ENCODE measurements at places on chromosomes 4 and X. TPM values are rescaled to one million over a fixed set of nuclear protein-coding genes. Genes with fewer than 3 reads are reported as not detected.
A peak's percentile ranks its signal among the peaks of the same experiment; 100 is the strongest.

DCK gene
- total RNA-seq: 12.0 TPM

DNA sequence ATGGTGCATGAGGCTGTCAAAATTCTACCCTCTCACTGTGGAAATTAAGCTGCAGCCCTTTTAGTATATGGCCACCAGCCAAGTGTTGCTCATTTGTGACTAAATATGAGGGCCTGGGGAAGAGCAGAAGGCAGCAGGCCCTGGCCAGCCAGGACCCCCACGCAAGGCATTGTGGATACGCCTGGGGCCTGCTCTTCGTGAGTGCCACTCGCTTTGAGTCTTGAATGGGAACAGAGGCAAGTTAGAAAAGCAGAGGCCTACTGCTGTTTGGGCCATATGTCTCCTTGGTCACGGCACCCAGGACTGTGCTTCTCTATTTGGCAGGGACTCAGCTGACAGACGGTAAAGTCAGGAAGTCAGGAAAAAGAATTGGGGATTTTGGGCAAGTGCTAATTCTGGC lies 10.9 kb downstream of the RTL5 start:
- DNase-seq: no peak

KLF8 gene
- total RNA-seq: 1.5 TPM

- peak; percentile 29 for DNase-seq
These were observed 178.4 kb upstream of the NWD2 start for GRCh38 chr4:37066159-37066558.

DNA sequence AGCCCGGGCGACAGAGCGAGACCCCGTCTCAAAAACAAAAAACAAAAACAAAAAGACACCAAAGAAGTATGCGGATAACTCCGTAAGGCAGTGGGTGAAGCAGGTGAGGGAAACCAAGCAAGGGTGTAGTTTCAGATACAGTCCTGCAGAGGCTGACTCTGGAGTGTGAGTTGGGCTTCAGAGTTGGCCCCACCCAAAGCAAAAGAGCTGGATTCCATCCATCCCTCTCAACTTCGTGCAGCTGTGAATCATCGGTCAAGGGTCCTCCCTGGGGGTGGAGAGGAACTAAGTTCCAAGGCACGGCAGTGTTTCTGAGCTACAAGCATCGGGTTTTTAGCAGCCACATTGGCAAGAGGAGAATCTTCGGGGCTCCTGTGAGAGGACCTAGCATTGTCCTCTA lies 43.9 kb upstream of the FAM9A start:
- DNase-seq: no peak

- no peak for DNase-seq
These were observed 86.0 kb downstream of the SCD5 start for GRCh38 chr4:82712561-82712960.

GRCh38 chrX:139702658-139703057 lies 5.3 kb downstream of the MCF2 start:
- DNase-seq: no peak

SPARCL1 gene
- total RNA-seq: not detected

GRCh38 chrX:109707319-109707718 lies 25.7 kb downstream of the ACSL4 start:
- DNase-seq: no peak

TCEAL6 gene
- total RNA-seq: not detected

TEX13B gene
- not detected for total RNA-seq

GRCh38 chr4:1285790-1286553 lies 3.7 kb upstream of the MAEA start:
- no peak for DNase-seq

CXCL10 gene
- total RNA-seq: 0.08 TPM

- peak; percentile 40 for DNase-seq
These were observed 307 bp upstream of the ATRX start for GRCh38 chrX:77786365-77786680.

- DNase-seq: no peak
These were observed 30.5 kb downstream of the FGF2 start for GRCh38 chr4:122857160-122857559.

GRCh38 chr4:81844717-81845116 lies 373.0 kb upstream of the RASGEF1B start:
- peak; percentile 93 for DNase-seq

- no peak for DNase-seq
These were observed 107.9 kb downstream of the ZNF827 start for GRCh38 chr4:145830699-145831098.

DNA sequence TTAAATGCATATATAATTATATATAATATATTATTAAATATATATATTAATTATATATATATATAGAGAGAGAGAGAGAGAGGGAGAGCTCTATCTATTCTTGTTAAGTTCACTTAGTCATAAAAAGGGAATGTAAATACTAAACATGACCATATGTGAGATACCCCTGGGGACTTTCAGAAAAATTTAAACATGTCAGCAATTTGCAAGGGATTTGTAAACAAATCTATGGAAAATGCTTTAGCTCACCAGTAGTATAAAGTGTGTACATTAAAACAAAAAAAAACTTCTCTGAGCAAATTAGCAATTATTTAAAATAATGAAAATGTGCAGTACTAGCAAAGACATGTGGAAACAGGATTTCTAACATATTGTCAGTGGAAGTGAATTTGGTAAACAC lies 1755.5 kb downstream of the PCDH19 start:
- no peak for DNase-seq

GRCh38 chrX:110966839-110967238 lies 129.2 kb upstream of the PAK3 start:
- DNase-seq: no peak

SOWAHB gene
- 48.2 TPM for total RNA-seq

RBM47 gene
- total RNA-seq: 276 TPM

GRCh38 chr4:187685247-187685646 lies 310.3 kb upstream of the ZFP42 start:
- no peak for DNase-seq

DNA sequence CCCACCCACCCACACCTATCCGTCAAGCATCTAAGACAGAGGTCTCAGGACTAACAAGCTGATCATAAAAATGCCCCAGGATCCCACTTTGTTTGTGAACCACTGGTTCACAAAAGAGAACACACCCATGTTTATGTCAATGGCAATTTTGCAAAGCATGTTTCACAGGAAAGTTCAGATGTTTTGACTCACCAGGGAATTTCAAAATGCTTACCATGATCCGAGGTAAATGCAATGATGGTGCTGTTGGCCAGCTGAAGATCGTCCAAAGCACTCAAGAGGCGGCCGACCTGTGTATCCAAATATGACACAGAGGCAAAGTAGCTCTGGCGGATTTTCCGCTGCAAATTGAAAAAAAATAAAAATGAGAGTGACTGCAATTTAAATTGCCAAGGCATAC lies 15.0 kb downstream of the IDS start:
- no peak for DNase-seq

DNA sequence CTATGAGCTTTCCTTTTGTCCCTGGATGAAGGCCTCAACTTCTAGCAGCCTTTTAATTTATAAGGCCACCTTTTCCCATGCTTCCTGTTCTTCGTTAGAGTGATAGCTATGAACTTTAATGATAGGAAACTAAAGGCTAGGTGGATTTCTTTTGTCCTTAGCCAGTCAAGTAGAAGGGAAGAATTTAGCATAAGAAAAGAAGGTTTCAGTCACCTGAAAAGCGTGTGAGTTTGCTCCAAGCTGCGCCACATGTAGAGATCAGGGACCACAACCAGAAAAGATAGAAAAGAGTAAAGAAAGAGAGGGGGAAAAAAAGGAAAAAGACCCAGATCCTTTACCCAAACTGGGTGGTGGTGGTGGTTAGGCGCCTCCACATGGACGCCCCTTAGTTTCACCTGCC lies 28.6 kb downstream of the LUZP4 start:
- no peak for DNase-seq

ATP8A1 gene
- total RNA-seq: 0.69 TPM

GRCh38 chrX:71253253-71254091 lies 468 bp downstream of the ZMYM3 start:
- peak; percentile 35 for DNase-seq

PCDH7 gene
- total RNA-seq: 0.21 TPM

GLRA3 gene
- not detected for total RNA-seq

DNA sequence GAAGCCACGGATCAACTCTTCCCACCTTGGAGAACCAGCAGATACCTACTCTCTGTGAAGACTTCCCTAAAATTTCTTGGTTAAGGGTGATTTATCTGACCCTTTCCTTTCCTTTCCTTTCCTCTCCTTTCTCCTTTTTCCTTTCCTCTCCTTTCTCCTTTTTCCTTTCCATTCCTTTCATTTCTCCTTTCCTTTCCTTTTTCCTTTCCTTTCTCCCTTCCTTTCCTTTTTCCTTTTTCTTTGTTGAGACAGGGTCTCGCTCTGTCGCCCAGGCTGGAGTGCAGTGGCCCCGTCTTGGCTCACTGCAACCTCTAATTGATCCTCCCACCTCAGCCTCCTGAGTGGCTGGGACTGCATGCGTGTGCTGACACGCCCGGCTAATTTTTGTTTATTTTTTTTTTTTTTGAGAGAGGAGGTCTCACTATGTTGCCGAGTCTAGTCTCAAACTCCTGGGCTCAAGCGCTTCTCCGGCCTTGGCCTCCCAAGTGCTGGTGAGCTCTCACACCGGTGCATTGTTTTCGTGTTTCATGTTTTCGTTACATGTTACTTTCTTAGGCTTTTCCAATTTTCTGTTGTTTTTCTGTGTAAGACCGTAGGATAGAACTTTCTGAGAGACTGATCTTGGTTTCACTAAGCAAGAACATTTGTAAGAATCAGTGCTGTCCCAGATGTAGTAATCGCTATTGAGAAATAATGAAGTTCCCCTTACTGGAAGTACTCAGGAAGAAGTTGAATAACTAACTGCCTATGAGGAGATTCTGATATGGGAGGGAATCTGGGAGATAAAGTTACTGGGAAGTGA lies 2.0 kb downstream of the TMEM165 start:
- peak; percentile 48 for DNase-seq

GRCh38 chrX:3711331-3711917 lies 2.0 kb downstream of the PRKX start:
- DNase-seq: no peak

PSAPL1 gene
- total RNA-seq: not detected

DNA sequence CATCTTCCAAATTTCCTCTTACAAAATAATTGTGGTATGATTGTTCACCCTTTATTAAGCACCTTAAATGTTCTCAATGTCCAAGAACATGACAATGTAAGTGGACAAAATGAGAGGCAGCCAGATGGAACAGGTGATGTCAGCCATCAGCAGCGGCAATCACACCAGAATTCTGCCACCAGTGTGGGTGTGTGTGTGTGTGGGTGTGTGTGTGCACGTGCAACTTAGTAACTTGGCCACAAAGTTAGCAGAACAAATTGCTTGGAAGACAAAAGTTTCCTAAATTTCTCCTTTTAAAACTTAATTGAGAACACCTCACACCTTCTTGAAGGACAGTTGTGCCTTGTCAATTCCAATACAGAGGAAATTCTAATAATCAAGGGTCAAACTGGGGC lies 18.7 kb downstream of the LNX1 start:
- no peak for DNase-seq

GRCh38 chr4:183038436-183038835 lies 60.6 kb upstream of the WWC2 start:
- DNase-seq: no peak

GRCh38 chr4:132572210-132572609 lies 576.9 kb upstream of the PCDH10 start:
- DNase-seq: no peak

DNA sequence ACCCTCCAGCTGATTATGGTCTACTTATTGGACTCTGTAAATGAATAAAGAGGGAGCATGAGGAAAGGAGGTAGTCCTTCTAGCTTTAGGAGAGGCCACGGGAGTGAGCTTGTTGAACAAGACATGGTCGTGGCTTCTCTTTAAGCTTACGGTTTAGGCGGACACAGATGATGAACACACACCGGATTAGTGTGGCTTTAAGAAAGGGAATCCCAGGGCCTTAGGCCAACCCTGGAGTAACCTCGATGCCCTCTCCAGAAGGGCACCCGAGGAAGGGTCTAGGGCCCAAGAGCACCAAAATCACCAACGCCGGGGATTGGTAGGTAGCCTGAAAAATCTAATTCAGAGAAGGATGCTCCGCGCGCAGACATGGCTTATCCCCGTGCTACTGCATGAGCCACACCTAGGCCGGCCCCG lies 39.4 kb downstream of the ERVMER34-1 start:
- no peak for DNase-seq

DNA sequence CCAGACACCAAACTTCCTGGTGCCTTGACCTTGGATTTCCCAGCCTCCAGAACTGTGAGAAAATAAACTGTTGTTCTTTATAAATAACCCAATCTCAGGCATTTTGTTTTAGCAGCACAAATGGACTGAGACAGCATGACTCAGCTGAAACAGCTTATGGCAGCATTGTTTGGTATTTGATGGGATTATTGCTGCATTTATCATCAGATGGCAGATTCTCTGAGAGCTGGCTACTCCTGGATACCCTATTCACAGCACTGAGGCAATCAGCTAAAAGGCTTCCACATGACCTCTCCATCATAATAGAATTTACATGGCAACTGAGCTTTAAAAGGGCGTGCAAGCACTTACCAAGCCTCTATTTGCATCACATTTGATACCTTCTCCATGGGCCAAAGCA lies 623.1 kb upstream of the CPEB2 start:
- no peak for DNase-seq

TMEM144 gene
- total RNA-seq: 4.6 TPM

NRK gene
- total RNA-seq: not detected

- peak; percentile 25 for DNase-seq
These were observed 67.2 kb upstream of the TENM3 start for GRCh38 chr4:182175788-182176519.
